Stimulated activated CD8-positive, alpha-beta memory T cell treated with anti-CD3 and anti-CD28 coated beads, Interleukin-4, amount 100 ng/mL, for 1 hour (primary cell): ENCODE measurements at places on chromosomes 11 and 22.

GRCh38 chr11:85431319-85431718 is 195.8 kb downstream of the DLG2 start:
- no peak for DNase-seq

DNA sequence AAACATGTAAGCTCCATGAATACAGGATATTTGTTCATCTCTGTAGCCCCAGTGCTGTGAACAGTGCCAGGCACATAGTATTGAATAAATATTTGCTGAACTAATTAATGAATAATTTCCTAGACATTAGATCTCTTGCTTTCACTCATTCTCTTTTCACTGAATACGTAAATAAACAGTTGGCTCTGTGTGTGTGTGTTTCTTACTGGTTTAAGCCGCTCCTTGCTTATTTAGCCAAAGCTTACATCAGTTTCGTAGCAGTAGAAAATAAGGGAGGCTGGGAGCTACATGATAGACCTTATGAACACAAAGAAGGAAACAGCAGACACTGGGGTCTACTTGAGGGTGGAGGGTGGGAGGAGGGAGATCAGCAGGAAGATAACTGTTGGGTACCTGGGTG is 17.2 kb downstream of the KREMEN1 start:
- DNase-seq = no peak

DNA sequence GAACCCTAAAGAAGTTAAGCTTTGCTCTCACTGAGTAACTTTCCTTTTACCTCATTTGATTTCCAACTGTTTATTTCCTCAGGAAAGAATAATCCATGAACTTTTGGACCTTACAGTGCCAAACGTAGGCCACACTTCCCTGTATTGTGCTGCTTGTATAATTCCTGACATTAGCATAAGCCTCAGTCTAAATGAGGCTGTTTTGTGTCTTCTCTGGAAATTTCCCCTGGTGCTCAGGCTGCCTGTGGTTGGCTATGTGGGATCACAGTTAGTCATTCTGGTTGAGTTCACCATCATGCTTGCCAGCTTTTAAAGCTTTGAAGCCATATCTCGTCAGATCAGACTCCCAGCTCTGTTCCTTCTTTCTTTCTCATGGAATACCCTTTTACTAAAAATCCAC is 107.0 kb downstream of the FAM76B start:
- no peak for DNase-seq

DNA sequence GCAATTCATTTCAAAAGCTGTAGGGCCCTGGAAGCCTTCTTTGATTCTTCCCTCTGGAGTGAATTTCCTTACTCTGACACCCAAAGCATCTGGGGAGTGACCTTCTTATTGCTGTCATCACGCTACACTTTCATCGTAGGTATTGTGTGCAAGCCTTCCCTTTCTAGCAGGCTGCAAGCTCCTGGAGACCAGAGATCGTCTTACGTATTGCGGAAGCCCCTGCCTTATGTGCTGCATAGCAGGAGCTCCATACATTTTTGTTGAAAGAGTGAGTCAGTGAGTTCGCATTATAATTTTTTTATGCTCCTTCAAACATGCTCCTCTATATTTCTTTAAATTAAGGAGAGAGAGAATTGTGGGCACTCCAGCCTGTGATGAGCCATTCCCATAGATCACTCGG is 21.2 kb upstream of the TMEM218 start:
- no peak for DNase-seq

DNA sequence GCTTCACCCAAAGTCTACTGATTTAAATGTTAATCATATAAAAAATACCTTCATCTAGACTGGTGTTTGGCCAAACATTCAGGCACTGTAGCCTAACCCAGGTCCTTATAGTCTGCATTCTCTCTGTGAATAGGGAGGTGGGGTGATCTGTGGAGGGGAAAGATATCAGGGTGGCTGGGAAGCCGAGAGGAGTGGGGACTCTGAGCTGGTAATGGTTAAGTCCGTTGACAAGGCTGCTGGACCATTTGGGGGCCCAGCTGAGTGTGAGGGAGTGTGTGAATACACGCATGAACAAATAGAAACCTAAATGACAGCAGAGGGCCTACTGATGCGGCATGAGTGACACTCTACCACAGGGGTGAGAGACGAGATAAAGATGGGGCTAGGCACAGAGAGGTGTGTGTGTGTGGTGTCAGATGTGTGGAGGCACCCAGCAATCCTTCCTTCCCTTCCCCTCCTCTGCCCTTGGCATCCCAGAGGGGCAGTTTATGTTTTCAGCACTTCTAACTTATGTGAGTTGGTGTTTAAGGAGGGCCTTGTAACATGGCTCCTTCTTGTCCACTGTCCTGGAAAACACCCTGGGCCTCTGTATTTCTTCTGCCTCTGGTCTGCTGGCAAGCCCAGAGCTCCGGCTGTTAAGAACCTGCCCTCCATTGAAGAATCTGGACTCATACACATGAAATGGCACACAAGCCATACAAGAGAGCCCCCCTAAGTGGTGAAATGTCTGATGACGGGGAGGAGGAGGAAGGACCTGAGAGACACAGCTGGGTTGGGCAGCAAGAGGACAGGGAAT is 249.1 kb upstream of the TBCEL start:
- DNase-seq = no peak

GRCh38 chr11:130061017-130061416 is 8.7 kb upstream of the APLP2 start:
- no peak for DNase-seq

- DNase-seq = no peak
Observed at GRCh38 chr22:20940186-20940651, 23.0 kb downstream of the CRKL start.

GRCh38 chr22:46613606-46614021 is 6.6 kb upstream of the GRAMD4 start:
- no peak for DNase-seq

GRCh38 chr22:45211848-45212247 is 28.8 kb downstream of the KIAA0930 start:
- DNase-seq = no peak

DNA sequence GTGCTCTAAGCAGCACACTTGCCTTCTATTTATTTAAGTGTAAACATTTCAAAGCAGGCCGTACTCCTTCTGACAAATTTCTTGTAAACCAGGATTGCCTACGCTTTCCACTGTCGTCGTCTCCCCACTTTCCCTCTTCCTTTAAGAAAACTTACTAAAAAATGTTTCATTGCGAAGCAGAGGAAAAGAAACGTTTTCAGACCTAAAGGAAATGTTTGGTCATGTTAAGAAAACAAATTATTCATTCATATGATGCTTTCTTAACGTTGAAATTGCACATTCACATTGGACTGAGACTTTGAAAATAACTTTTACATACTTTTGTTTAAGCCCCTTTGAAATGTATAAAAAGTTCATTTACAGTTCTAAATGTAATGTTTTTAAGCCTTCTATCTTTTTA is 106.0 kb downstream of the EMSY start:
- DNase-seq = no peak

DNA sequence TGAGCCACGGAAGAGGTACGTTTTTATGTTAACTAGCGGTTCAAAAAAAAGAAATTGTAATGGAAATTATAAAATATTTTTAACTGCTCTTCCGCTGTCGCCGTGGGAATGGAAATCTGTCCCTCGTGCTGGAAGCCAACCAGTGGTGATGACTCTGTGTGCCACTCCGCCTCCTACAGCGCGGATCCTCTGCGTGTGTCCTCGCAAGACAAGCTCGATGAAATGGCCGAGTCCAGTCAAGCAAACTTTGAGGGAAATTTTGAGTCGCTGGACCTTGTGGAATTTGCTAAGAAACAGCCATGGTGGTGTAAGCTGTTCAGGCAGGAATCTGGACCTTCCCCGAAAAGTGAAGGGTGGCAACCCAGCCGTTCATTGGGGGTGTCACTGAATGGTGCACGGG is 2.9 kb upstream of the CBX7 start:
- DNase-seq = no peak

DNA sequence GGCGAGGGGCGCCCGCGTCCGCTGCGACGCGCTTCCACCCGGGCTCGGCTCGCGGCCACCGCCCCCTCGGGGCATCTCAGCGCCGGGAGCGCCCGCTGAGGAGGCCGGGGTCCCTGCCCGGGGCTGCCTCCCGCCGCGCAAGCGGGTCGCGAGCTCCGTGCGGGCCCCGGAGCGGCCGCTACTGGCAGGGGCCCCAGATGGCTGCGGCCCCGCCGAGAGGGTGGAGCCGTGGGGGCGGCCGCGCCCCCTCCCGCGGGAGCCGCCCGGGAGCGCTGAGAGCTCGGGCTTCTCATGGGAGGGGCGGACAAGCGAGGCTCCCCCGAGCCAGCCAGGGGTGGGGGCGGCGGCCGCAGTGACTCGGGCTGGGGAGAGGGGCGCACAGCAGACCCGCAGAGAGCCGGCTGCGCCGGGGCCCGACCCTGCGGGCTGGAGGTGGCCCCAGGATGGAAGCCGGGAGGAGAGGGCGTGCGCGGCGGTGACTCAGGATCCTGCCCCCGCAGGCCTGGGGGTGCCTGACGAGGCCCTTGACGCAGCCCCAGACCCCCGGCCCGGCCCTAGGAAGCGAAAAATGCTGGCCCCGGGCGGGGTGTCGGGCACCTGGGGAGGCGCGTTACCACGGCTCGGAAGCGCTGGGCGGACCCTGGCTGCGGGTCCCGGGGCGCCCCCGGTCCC is 603 bp upstream of the ZFTA start:
- no peak for DNase-seq

DNA sequence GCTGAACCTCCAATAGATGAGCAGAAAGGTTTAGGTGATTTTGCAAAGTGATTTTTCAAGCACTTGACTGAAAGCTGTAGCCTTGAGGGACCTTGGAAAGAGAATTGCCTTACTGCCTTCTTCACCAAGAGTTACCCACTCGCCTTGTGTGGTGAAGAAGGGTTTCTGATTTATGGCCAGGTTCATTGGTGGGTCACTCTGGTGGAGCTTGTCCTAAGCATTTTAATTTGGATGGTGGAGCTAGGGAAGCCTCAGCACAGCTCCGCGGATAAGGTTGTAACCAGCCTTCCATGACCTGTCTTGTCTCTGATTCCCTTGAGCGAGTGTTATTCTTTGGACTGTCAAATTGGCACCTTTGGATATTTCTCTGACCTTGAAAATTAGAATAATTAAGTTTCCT is 226.4 kb downstream of the FAT3 start:
- DNase-seq = no peak

DNA sequence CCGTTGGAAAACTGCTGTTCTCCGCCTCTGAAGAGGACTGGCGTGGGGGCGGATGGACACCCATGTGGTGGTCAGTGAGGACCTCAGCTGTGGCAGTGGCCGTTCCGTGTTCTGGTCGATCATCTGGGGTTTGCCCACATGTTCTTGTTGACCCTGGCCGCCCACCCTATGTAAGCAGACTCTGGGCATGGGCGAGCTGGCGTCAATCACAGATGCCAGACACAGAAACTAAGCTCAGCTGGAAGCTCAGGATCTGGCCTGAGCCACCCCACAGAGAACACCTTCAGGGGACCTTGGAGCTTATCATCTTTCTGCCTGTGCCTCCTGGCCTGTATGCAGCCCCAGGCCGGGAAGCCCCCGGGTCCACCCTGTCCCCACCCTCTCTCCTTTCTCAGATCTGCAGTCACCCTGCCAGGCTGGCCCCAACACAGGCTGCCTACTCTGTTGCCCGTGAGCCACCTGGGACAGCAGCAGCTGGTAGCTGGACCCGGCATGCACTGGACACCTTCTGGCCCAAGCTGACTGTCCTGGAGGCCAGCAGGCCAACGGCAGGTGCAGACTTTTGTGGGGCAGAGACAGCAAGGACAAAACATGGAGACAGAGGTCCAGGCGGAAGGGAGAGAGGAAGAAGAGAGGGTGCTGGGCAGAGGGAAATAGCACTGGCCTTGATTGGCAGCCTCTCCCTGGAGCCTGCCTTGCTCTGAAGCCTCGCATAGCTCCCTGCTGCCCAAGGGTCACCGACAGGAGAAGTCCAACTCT is 91.5 kb downstream of the PHF21B start:
- DNase-seq = no peak

DNA sequence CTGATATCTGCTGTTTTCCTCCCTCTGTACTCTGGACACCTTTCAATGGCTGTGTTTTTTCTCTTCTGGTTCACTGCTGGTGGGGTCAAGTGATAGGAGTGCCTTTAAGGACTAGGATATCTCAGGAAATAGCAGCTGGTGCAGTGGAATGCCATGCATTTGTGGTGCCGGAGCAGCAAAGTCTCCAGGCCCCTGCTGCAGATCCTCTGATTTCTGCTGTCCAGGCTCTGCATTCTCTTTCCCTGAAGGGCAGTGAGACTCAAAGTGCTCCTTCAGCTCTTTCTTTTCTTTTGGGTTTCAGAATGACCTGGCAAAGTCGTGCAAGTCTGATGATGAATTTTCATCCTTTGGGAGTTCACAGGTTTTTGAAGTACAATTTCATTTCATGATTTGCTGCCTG is 774.3 kb downstream of the FAM181B start:
- DNase-seq = no peak

GRCh38 chr11:12598330-12599256 is 75.6 kb upstream of the TEAD1 start:
- no peak for DNase-seq

GRCh38 chr11:60241786-60242185 is 1.2 kb downstream of the MS4A4E start:
- no peak for DNase-seq

- DNase-seq = no peak
Observed at GRCh38 chr11:41612415-41612814, 153.0 kb upstream of the LRRC4C start.

DNA sequence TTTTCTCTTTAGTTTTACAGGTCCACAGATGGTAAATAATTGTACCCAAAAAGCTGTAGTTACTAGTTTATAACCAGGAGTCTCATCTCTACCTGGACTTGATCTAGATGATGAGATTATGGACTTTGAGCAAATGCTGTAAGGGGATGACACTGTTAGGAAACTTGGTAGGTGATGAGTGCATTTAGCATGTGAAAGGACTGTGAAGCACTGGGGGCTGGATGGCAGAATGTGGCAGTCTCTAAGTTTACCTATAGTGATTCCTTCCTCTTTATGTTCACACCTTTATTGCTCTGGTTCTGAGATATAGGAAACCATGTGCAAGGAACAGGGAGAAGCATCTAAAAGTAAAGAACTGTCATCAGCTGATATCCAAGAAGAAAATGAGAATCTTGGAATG is 230.7 kb upstream of the CHORDC1 start:
- DNase-seq = no peak

DNA sequence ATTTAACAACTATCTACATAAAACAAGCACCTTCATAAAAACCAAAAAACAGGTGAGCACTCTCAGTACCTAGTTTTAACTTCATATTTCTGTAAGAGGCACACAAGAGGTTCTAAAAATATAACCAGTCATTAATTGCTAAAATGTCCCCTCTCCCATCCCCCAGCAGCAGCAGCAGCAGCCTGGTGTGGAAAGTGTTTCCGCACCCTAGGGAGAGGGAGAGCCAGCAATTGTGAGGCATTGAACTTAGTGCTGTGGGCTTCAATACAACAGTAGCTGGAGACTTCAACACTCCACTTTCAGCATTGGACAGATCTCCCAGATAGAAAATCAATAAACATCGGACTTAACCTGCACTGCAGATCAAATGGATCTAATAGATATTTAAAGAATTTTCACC is 1158.5 kb downstream of the JRKL start:
- DNase-seq = no peak

- no peak for DNase-seq
Observed at GRCh38 chr11:30165652-30166051, 65.2 kb upstream of the FSHB start.

GRCh38 chr22:44023404-44024287 is 456 bp upstream of the PARVB start:
- DNase-seq = no peak
